ENCODE measurements at places on chromosomes 16 and 17.

DNA sequence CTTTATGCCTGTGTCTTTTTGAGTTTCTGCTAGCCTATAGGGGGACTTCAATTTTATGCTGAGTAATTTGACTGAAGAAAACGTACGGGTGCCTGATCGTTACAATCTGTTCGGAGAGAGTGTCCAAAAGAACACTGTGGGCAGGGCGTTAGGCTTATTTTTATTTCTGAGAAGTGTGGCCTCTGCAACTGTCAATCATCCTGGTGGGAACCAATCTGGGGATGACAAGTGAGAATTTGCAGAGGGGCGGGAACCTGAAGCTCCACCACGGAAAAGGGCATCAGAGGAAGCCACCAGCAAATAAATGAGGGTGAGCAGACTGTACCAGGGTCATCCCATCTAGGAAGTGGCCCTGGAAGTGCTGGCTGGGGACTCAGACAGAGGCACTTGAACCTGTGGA, 12.0 kb upstream of the CDYL2 start:
- no peak for DNase-seq

GRCh38 chr17:78416791-78417530, 38.5 kb downstream of the PGS1 start:
- no peak for DNase-seq

- DNase-seq = no peak
These were observed 105.8 kb downstream of the ADCY9 start for GRCh38 chr16:4010225-4011158.

GRCh38 chr17:38556239-38556638, 49.5 kb downstream of the SRCIN1 start:
- no peak for DNase-seq

DNA sequence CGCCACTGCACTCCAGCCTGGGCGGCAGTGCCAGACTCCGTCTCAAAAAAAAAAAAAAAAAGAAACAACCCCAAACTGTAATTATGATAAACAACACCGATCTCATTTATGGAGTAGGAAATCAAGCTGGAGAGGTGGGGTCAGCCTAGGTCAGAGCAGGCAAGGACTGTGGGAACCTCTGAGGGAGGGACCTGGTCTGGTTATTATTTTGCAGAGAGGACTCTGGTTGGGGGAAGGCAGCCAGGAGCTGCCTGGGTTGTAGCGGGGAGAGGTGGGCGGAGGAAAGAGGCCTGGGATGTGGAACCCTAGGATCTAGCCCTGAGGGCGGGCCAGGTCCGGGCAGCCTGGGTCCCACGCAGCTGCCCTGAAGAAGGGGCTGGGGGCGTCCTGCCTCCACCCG, 10.9 kb upstream of the HS3ST6 start:
- DNase-seq = no peak

GRCh38 chr16:49608098-49608497, 234.5 kb downstream of the C16orf78 start:
- no peak for DNase-seq

GRCh38 chr17:8122924-8123694, 797 bp downstream of the HES7 start:
- no peak for DNase-seq

DNA sequence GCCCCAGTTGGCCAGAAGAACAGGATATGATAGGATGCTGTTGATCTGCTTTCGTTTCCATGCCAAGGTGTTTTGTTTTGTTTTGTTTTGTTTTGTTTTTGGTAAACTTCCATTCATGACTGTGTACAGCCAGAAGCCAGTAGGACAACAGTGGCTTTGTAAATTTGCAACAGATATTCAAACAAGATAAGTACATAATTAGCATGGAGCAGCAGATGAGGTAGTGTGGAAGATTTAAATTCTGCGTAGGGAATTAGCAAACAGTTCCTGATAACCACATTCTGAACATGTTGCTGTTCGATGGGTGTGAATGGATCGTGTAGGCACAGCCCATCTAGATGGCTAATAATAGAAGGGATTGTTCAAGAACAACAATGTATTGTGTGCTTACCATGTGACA, 1080.1 kb upstream of the RBFOX1 start:
- DNase-seq = no peak

DNA sequence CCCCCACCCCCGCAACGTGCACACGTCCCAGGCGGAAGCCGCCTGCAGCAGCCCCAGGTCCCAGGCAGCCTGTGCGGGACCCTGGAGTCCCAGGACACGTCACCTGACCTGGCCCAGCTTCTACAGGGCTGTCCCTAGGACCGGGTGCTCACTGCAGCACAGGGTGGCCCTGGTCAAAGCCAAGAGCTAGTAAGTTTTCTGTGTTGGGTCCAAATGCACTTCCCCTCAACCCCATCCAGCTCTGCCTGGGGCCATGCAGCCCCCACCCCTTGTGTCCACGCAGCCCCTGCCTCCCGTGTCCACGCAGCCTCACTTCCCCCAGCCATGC, 22.1 kb upstream of the PVALEF start:
- DNase-seq = no peak

DNA sequence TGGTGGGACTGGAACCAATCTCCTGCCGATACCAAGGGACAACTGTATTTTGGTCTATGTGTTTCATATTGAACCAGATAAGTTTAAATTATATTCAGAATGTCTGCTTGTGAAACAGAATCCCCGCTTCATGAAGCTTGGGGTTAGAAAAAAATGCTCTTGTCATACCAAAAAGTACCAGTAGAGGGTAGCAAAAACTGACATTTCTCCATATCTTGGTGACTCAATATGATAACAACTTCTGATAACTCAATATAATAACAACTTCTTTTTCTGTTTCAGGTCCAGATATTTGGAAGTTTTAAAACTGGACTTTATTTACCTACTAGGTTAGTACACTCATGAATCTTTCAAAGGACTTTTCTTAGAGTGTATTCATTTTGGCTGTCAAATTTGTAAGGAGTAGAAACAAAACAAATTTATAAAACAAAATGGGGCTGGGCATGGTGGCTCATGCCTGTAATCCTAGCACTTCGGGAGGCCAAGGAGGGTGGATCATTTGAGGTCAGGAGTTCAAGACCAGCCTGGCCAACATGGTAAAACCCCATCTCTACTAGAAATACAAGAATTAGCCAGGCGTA, 52.3 kb upstream of the ADCY7 start:
- DNase-seq = no peak

- peak; percentile 37 for DNase-seq
These were observed 721 bp downstream of the TBCD start for GRCh38 chr17:82752371-82753200.

GRCh38 chr16:11651796-11652195, 16.5 kb upstream of the SNN start:
- DNase-seq = no peak

- DNase-seq = no peak
These were observed 34.0 kb downstream of the CA10 start for GRCh38 chr17:52124561-52124960.

All from activated T-helper 1 cell treated with Interleukin-2 at 50 U/mL for 16 hours (primary cell).